Left colon (tissue), 2 donors: ENCODE measurements at places on chromosomes 6 and 20. TPM values are rescaled to one million over a fixed set of nuclear protein-coding genes. Genes with fewer than 3 reads are reported as not detected.

DNA sequence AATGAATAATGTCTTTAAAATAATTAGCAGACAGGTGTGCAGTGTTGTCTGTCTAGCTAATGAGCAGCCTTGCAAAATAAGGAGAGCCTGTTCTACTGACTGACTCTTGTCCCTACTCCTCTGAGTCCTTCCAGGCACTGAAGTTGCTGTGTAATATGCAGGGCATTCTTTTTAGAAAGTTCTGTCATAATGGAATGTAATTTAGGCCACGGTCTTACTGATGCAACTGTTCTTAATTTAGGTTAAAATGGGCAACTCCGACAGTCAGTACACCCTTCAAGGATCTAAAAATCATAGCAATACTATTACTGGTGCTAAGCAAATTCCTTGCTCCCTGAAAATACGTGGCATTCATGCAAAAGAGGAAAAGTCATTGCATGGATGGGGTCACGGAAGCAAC is 133.9 kb downstream of the TIAM2 start:
- no peak for DNase-seq

GRCh38 chr20:49029203-49029602 is 16.9 kb upstream of the CSE1L start:
- DNase-seq = no peak

DNA sequence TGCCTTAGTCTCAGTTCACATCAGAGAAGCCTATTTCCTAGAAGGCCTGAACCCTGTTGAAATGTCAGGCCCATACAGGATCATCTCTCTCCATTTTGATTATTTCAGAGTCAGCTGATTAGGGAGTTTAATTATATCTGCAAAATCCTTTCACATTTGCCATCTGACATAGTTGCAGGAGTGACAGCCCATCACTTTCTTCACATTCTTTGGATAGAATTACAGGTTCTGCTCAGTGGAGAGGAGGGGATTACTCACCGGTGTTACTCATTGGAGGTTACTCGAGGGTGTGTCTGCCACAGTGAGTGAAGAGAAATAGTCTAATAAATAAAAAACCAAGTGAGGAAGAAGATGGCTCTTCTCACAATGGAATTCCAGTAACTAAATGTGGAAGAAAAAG is 216.8 kb downstream of the TMEM242 start:
- DNase-seq = no peak

- DNase-seq = no peak
Measured at GRCh38 chr20:57907131-57908000, 197.6 kb upstream of the PMEPA1 start.

- no peak for DNase-seq
Measured at GRCh38 chr20:6575912-6576401, 191.5 kb upstream of the BMP2 start.

GRCh38 chr6:144690133-144690532 is 405.0 kb downstream of the UTRN start:
- no peak for DNase-seq

DNA sequence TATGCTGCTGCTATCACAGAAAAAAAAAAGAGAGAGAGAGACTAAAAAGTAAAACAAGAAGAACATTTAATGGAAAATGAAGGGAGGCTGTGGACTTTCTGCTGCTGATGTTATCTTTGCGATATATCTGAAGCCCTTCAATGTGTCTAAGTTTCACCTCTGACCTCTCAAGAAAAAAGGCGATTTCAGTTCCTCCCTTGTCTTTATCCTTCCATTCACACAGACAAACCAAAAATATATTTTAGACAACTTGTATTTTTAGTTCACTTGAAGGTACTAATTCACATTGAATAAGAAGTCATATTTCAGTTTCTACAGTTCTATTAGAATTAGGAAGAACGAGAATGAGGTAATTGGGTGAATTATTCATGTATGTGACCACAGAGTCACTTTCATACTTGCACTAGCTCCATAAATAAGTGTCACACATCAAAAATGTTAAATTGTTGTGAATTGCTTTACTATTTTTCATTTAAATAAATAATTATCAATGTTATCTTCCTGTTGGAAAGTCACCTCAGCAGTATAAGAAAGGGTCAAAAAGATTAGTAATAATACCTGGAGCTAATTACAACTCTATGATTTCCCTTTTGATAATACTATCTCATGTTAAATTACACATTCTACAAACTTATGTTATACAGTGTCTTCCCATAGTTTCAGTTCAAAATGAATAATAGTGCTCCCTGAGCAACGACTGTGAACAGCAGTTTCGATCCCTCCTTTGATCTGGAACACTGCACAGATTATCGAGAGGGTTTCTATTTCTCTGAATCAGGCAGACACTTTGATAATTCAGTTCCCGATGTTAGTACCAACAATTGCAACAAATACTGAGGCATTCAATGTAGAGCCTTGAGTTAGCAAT is 85.2 kb upstream of the PLCB4 start:
- DNase-seq = no peak

DNA sequence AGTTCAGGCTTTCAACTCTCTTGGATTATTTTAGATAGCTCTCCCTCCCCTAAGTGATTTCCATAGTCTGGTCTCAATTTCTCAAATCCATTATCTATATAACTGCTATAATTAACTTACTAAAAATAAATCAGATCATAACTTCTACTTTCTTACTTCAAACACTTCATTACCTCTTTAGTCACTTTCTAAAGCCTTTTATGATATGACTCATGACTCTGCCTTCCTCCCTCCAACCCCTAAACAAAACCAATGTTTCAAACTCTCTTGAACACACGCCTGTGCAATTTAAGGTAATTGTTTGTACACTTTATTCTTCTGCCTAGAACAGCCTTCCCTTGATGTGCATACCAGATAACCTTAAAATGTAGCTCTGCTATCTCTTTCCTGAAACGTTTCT is 100.5 kb downstream of the LMBRD1 start:
- no peak for DNase-seq

DNA sequence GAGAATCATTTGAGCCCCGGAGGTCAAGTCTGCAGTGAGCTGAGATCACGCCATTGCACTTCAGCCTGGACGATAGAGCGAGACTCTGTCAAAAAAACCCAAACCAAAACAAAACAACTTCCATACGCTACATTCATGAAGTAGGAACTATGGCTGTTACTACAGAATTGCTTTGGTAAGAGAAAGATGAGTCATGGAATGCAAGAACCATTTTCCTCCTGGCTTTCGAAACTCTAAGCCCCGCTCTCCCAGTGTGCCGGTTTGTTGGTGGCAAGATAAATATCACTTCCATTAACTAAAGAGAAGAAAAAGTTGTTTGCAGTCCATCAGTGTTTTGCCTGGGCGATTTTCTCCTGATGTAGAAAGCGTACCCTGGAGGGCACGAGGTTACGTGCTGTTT is 61.3 kb downstream of the ZDHHC14 start:
- no peak for DNase-seq

DNA sequence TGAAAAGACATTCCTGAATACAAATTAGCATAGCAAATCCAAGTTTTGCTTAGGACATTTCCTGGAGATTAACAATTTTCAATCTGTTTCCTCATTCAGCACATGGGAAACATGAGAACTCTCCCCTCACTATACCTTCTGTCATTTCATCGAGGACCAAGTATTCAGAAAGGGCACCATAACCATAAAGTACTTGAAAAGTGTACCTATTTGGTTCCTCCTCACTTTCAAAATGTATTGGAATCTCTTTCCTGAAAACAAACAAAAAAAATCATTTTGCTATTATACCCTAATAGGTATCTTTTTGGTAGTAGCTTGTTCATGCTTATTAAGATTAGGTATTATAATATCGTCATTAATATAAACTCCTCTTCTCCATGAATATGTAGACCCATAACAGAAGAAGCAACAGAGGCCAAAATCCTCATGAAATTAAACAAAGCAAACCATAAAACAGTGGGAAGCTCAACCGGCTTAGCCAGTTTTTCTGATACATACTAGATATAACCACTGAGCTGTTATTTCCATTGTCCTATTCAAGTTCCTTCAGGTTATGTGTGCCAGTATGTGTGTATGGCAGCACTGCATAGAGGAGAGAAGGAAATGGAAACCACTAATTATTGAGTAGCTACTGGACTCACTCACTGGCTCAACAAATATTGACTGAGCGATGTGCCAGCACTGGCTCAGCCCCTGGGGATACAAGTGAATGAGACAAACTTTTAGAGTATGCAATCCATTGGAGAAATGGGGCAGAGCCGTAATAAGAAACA is 274.0 kb downstream of the MAFB start:
- DNase-seq = peak; percentile 47

DNA sequence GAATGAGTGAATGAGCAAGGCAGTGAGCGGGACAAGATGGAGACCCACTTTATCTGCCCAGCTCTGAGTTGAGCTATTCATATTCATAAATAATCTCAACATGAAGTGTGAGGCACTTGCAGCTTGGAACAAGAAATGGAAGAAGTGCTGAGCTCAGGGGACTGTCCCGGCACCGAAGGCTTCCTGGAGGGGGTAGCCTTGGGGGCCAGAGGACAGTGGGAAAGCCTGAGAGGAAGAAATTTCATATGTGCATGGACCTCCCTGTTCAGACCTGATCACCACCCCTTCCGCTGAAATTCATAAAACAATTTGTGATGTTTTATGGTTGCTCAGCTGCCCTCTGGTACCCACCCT is 103.2 kb downstream of the TOX2 start:
- DNase-seq = no peak

GRCh38 chr20:57842720-57843119 is 132.9 kb upstream of the PMEPA1 start:
- no peak for DNase-seq

DNA sequence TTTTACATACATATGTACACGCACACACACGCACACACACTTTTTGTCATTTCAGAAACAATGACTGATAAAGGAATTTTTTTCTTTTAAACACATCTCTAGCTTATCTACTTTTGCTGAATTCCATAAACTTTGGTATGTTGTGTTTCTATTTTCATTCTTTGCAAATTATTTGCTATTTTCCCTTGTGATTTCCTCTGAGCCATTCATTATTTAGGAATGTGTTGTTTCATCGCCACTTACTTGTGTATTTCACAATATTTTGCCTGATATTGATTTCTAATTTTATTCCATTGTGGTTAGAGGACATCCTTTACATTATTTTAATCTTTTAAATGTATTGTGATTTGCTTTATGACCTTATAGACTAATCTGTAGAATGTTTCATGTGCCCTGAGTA is 23.6 kb upstream of the OR2J2 start:
- no peak for DNase-seq

- DNase-seq = no peak
Measured at GRCh38 chr6:1797801-1798200, 188.1 kb downstream of the FOXC1 start.

Gene PACSIN1
- total RNA-seq = 0.34 TPM

Gene SAMD3
- 2.0 TPM for total RNA-seq
